ENCODE measurements at places on chromosomes 4 and X. TPM values are rescaled to one million over a fixed set of nuclear protein-coding genes. Genes with fewer than 3 reads are reported as not detected.

Gene NR3C2
- 13.9 TPM for total RNA-seq

Gene LANCL3
- 2.5 TPM for total RNA-seq

Gene MID1
- 70.7 TPM for total RNA-seq

Gene SMC1A
- 43.4 TPM for total RNA-seq

Gene DDIT4L
- 8.5 TPM for total RNA-seq

Gene PCDH19
- total RNA-seq = 28.6 TPM

Gene FGF2
- 26.3 TPM for total RNA-seq

Gene NLGN4X
- 39.9 TPM for total RNA-seq

Gene ANXA10
- total RNA-seq = not detected

Gene CRMP1
- total RNA-seq = 148 TPM

Gene STARD8
- 10.2 TPM for total RNA-seq

Gene ADH1B
- 8.9 TPM for total RNA-seq

Gene MAOA
- total RNA-seq = 58.4 TPM

Gene DRP2
- 3.7 TPM for total RNA-seq

Gene ANXA3
- total RNA-seq = 16.8 TPM

Gene TACR3
- 6.3 TPM for total RNA-seq

Gene HTRA3
- 44.8 TPM for total RNA-seq

Gene SRPK3
- 6.9 TPM for total RNA-seq

Gene YIPF7
- total RNA-seq = 0.44 TPM

Gene PCDH10
- total RNA-seq = 19.4 TPM

Gene ZFP42
- 0.33 TPM for total RNA-seq

Gene NRK
- 40.8 TPM for total RNA-seq

Gene TRIM2
- 192 TPM for total RNA-seq

Measured in camera-type eye (tissue), 1 donor.